ENCODE measurements at places on chromosomes 13 and 19. TPM values are rescaled to one million over a fixed set of nuclear protein-coding genes. Genes with fewer than 3 reads are reported as not detected.

ADM5 gene
- 11.1 TPM for total RNA-seq

PDE4C gene
- 0.13 TPM for total RNA-seq

CCDC194 gene
- not detected for total RNA-seq

CACNG8 gene
- 0.45 TPM for total RNA-seq

OR10H1 gene
- total RNA-seq: not detected

ZNF667 gene
- 0.06 TPM for total RNA-seq

N4BP2L2 gene
- total RNA-seq: 41.7 TPM

CEACAM16 gene
- not detected for total RNA-seq

ZNF540 gene
- total RNA-seq: not detected

C5AR1 gene
- not detected for total RNA-seq

LILRA5 gene
- not detected for total RNA-seq

RNF126 gene
- total RNA-seq: 130 TPM

SYNGR4 gene
- not detected for total RNA-seq

CAMSAP3 gene
- total RNA-seq: not detected

PGLYRP2 gene
- not detected for total RNA-seq

CCL25 gene
- total RNA-seq: not detected

NAA16 gene
- 8.2 TPM for total RNA-seq

RFPL4AL1 gene
- not detected for total RNA-seq

ZNF460 gene
- total RNA-seq: 22.6 TPM

REEP6 gene
- total RNA-seq: 0.77 TPM

ZNF563 gene
- total RNA-seq: 0.13 TPM

YJEFN3 gene
- 0.90 TPM for total RNA-seq

CTXN1 gene
- 3.1 TPM for total RNA-seq

PSG3 gene
- total RNA-seq: not detected

KLK10 gene
- total RNA-seq: not detected

IGFL3 gene
- total RNA-seq: 1.7 TPM

CLDN10 gene
- not detected for total RNA-seq

TICAM1 gene
- total RNA-seq: 1.5 TPM

CGB1 gene
- not detected for total RNA-seq

KLK12 gene
- total RNA-seq: not detected

IQCN gene
- total RNA-seq: not detected

BEST2 gene
- total RNA-seq: not detected

ANGPTL8 gene
- total RNA-seq: not detected

SIAH3 gene
- not detected for total RNA-seq
